ENCODE measurements at places on chromosomes 3 and 15.
A peak's percentile ranks its signal among the peaks of the same experiment; 100 is the strongest.

DNA sequence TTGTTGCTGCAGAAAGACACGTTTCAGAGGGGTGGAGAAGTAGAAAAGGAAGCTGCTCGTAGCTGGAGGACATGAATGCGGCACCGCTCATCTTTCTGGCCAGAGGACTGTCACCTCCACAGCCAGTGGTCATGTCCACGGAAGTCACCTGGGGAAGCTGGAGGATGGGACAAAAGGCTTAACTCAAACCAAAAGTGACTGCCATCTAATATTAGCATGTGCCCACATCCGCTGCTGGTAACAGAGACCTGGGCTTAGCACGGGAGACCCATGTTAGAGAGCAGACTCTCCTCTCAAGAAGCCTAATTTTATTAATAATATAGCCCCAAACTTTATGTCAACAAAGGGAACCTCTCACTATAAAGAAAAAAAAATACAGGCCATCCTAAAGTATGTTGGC lies 5.9 kb downstream of the MEX3B start:
- no peak for DNase-seq

- no peak for DNase-seq
Observed at GRCh38 chr3:160373655-160374054, 25.4 kb downstream of the IFT80 start.

DNA sequence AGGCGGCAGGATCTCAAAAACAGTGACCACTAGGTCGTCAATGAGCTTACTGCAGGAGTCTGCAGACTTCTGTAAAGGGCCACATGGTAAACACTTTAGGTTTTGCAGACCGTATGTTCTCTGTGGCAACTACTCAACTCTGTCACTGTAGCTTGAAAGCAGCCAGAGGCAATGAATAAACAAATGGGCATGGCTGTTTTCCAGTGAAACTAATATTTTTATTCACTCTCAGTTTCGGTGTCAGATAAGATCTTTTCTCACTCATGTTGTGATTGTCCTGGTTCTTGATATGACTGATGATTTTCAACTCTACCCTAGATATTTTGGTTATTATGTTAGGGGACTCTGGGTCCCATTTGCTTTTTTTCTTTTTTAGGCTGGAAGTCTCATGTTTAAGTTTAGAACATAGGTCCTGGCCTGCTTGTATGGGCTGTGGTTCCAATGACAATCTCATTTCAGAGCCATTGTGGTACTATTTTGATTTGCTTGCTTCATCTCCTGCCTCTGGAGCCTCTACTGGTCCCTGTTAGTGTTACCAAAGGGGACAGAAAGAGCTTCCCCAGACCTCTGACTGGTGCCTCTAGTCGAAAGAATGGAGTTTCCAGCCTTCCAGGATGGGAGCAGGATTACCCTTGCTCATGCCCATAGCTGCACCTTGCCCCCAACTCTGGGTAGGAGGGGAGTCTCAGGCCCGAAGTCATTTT lies 222.0 kb downstream of the STT3B start:
- no peak for DNase-seq

- DNase-seq = no peak
Observed at GRCh38 chr15:62887113-62887570, 155.4 kb upstream of the TPM1 start.

DNA sequence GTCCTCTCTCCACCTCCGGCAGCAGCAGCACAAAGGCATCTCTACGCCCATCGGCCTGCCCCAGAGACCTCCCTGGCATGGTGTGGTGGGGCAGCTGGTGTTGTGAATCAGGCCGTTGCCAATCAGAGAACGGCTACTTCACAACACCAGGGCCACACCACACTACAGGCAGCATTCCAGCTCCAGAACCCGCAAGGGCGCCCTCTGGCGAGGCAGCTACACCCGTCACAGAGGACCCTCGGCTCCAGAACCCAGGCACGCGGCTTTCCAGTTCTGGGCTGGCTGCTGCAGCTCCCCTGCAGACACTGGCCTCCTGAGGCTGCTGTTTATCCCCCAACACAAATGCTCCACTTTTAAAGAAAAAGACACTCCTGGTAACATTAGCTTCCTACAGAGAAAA lies 127.5 kb upstream of the TOPAZ1 start:
- DNase-seq = peak; percentile 56

DNA sequence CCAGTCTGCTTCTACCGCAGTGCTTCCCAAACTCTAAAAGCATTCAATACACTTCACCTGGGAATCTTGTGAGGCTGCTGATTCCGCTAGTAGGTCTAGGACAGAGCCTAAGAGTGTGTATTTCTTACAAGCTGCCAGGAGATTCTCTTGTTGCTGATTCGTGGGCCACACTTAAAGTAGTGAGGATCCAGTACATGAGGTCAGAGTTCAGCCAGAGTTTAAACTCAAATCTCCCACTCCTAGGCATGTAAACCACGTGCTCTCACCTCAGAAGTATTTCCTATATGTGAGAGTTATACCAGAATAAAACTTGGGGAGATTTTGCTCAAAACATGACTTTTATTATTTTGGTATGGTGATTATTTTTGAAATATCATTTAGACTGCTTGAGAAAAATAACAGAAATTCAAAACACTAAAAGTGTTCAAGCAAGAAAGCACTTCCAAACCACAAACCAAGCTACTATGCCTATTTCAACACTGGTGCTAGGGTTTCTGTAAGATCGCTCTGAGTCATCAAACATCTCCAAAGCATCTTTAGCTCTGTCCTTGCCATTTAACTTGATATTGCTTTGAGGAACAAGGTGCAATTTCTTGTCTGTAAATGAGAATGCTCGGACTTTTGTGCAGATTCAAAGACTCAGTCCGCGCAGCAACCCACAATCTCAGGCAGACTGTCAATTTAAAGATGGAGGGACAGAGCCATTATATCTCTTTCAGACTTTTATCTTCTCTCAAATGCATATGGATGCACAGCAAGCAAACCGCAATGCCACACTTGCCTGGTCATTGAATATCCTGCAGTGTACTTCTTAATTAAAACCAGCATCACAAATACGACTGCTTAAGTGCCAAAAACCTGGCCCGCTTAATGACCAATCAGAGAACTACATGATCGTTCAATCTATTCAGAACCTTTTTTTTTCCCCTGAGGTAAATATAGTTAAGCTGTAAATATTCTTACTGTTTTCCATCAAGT lies 59.8 kb downstream of the AGTR1 start:
- peak; percentile 84 for DNase-seq

DNA sequence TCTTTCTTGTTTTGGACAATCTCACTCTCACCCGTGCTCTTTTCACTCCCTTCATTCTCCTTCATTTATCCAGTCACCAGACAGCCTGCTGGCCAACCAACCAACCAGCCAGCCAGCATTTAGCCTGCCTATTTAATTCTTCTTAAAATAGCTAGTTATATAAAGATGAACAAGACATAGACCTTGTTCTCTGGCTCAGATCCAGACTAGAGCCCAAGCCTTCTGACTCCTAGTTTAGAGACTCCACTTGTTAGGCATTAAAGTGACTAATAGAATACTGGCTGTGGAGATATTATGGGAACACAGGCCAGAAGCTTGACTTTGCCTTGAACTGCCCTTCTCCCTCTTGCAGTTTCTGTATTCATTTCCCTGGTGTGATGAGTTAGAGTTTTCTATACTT lies 215.3 kb upstream of the THRB start:
- no peak for DNase-seq

- DNase-seq = no peak
Observed at GRCh38 chr3:128310286-128311058, 156.2 kb downstream of the DNAJB8 start.

DNA sequence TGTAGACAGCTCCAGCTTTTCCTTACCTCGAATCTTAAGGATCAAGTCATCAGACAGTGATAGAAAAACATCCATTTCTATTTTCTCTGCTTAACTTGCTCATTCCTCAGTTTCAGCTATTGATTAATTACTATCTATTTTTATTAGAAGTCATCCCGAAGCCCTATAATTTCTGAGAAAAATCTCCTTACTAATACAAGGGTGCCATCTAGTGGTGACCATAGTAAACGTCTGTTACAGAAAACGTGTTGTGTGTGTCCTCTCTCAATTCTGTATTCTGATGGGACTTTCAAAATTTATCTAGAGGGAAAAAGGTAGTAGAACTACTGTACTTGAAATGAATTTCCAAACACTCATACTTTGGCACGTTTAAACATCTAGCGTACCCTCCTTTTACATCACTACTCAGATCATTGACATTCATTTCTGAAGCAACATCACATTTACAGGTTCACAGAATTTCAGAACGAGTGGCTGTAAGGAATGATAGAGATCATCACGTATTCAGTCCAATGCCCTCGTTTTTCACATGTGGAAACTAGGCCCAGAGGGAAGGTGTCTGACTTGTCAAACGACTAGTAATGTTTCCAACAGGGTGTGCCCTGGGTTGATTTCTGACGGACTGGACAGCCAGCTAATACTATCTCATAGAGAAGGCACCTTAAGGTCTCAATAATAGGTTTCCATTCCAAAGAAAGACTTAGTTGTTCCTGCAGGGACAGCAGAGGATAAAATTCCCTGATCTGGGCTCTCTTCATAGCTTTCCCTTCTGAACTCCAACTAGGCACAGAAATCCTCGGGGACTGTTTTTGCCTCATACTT lies 25.6 kb downstream of the HACD2 start:
- peak; percentile 81 for DNase-seq

DNA sequence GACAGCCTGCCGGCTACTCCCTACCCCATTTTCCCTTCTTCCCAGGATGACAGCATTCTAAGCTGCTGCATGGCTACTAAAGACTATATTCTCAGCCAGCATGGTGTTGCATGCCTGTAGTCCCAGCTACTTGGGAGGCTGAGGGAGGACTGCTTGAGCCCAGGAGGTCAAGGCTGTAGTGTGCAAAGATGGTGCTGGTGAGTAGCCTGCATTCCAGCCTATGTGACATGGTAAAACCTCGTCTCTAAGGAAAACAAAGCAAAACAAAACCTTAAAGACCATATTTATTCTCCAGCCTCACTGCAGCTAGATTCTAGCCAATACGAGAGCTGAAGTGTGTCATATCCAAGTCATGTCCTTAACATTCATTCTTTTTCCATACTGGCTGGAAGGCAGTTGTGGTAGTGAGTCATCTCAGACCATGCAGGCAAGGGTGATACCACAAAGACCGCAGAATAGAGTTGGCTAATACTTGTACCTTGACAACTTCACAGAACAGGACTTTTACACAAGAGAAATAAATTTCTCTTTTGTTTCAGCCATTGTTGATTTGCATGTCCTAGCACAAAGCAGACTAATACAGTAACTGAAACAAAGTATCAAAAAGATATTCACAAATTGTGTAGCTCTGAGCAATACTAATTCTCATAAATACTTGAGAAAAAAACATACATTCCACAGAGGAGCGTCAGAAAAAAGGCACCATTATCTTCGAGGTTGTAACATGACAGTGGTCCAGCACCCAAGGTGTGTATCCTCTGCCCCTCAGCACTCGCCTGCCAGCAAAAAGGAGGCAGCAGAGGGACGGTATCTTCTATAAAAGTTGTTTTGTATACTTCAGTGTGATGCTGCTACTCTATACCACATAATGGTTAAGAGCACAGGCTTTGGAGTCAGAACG lies 14.8 kb downstream of the PBRM1 start:
- peak; percentile 86 for DNase-seq

- DNase-seq = no peak
Observed at GRCh38 chr15:29242456-29243242, 27.0 kb downstream of the NSMCE3 start.

DNA sequence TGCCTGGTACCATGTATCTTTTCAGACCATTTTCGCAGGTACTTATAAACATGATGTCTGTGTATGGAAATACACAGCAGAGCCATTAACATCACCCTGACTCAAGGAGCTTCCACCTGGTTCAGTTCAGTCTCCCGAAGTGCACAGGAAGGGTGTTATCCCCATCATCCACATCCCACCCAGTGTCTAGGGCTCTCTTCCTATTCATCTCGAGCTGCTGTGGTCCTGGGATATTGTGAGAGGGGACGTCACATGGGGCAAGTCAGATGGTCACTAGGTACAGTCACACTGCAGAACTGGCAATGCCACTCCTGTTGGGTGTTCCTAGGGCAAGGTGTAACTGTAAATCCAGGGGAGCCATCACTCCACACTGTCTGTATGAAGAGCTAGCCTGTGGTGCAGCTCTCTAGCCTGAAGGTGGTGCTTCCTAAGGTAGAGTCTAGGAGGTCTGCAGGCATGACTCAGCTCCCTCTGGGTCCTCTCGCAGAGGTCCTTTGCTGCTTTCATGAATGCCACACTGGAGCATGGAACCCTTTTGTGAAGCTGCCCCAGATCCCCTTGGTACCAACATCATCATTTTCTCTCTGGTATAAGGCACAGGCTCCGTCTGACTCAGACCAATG lies 13.9 kb downstream of the ISLR2 start:
- no peak for DNase-seq

DNA sequence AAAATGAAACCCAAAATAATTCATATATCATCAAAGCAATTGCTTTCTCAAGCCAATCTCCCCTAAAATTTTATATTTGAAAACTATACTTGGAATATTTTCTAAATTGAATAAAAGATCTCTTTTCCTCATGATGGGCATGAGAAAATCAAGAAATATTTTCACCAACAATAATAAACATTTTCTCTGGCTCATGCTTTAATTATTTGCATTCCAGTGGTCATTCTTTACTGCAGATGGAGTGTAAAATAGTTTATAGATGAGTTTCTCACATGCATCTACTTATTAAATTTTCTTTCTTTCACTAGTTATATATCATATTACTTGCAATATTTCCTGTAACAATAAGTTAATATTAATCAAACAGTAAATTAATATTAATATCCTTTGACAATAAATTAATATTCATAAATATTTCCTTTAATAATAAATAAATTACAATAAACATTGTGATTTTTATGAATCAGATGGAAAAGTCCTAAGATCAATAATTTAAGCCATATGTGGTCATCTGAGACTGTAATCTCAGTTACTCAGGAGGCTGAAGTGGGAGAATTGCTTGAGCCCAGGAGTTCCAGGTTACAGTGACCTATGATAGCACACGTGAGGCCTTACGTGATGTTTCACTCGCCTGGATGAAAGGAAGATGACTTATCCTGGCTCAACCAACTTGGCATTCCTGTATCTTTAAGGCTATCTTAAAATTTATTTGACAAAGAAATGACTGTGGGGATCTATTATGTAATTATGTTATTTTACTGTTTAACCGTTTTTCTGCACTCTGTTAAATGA lies 958.8 kb downstream of the ZPLD1 start:
- DNase-seq = no peak
